ENCODE measurements at places on chromosomes 6 and 20. TPM values are rescaled to one million over a fixed set of nuclear protein-coding genes. Genes with fewer than 3 reads are reported as not detected.

- no peak for DNase-seq
Measured at GRCh38 chr6:48641544-48641943, 530.5 kb upstream of the PTCHD4 start.

GRCh38 chr6:68727699-68728098, 92.6 kb downstream of the ADGRB3 start:
- no peak for DNase-seq

DNA sequence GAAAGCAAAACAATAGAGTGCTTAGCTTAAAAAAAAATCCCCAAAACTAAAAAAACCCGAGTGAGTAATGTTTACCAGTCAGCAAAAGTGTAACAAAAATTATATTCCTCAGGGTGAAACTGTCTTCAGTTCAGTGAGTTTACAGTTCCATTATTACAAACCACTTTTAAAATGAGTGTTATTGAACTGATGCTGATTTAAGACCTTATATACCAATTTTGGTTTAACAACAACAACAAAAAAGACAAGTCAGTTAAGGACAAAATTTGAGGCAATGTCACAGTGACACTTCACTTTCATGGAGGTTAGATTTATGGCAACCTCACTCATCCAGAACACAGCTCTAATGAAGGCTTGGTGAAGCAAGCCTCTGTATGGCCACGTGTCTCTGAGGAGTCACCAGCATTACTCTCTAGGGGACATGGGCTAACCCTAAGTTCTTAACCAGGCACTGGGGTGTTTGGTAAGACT, 630.8 kb downstream of the PHF3 start:
- no peak for DNase-seq

- no peak for DNase-seq
Measured at GRCh38 chr6:47788498-47788884, 6.7 kb downstream of the OPN5 start.

DNA sequence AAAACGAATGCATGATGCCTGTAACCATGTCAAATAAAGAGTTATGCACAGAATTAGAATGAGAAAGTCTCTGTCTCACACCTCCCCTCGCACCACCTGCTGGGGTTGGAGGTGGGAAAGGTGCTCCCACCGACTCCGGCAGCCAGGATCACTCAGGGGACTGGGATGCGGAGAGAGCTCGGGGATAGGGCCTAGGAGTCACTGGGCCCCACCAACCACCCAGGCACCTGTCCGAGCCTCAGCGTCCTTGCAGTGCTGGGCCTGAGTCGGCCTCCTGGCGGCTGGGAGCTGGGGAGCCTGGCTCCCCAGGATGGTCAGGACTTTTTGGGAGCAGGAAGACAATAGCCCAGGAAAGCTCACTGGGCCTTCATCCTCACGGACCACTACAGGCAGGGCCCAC, 22.4 kb upstream of the CHRNA4 start:
- DNase-seq: no peak

- DNase-seq: no peak
Measured at GRCh38 chr6:158043008-158043407, 61.3 kb downstream of the SYNJ2 start.

GRCh38 chr6:149867876-149868640, 3.9 kb upstream of the LRP11 start:
- no peak for DNase-seq

GRCh38 chr20:22814471-22815205, 220.5 kb upstream of the SSTR4 start:
- no peak for DNase-seq

- no peak for DNase-seq
Measured at GRCh38 chr6:64896939-64897338, 810.1 kb downstream of the EYS start.

DNA sequence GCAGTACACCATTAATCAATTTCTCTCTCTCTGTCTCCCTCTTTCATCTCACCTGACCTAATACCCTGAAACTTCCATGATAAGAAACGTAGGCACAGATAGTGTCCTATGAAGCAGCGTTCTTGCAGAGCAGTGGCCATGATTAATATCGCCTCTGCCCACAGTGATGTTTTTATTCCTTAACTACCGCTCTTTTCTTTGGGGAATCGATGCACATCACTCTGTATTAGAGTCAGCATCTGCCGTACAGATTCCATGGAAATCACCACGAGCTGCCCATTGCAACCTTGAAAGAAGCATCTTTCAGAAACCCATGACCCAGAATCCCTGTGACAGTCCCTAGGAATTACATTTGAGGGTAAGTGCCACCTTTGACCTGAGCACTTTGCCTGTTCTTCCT, 152.0 kb upstream of the ECI2 start:
- no peak for DNase-seq

GRCh38 chr20:58646257-58646656, 4.8 kb upstream of the STX16 start:
- DNase-seq: no peak

GRCh38 chr6:43769526-43770371, at the start of gene VEGFA:
Gene VEGFA, plus strand, starts transcription at chr6:43770211.
- peak; percentile 92 for DNase-seq

- DNase-seq: no peak
Measured at GRCh38 chr6:42440778-42441696, 10.7 kb downstream of the TRERF1 start.

GRCh38 chr6:133512410-133513016, 271.4 kb downstream of the EYA4 start:
- DNase-seq: no peak

- DNase-seq: no peak
Measured at GRCh38 chr20:38173237-38174156, 8.4 kb upstream of the TGM2 start.

DNA sequence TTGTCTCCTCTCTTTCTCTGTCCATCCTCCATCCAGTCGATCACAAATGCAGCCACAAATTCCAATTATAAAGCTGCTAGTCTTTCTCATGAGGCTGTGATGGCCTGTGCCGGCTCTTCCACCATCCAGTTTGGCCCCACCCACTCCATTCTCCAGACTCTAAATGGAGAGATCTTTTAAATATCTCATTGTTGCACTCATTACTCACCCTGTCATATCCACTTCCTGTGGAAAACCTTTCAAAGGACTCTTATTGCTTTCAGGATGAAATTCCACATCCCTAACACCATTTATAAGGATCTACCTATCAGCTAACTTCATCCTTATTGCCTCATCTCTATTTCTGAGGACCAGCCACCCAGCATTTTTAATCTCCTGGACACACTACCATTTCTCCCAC, 70.6 kb downstream of the NRN1 start:
- DNase-seq: no peak

DNA sequence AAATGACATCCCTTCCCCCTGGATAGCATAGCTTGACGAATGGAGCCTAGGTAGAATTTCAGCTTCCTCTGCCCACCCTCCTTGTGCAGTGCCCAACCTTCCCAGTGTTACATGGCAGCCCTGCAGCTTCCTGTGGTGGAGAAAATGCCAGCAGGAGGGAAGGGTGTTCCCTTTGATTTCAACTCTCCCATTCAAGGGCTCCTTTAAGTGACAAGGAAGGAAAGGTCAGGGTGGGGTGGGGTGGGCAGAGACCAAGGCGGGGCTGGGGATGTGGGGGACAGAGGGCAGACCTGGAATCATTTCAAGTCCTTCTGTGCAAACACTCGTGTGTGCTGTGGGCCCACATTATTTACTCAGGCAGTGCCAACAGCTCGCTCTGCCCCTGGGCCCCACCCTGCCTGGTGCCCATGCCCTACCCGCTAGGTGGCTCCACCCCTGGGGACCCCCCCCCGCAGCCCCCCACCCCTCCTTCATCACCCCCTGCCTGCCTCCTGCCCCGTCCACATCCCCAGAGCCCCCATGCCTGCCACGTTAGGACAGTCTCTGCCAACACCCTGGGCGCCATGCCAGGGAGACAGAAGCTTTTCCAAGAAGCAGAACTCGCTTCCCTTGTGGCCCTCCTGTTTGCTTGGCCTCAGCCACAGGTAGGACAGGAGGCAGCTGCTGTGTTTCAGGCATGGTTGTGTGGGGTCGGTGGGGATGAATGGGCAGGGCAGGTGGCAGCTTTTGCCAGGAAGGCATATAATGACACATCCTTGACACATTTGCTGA, 9.4 kb downstream of the SPDEF start:
- DNase-seq: no peak

DNA sequence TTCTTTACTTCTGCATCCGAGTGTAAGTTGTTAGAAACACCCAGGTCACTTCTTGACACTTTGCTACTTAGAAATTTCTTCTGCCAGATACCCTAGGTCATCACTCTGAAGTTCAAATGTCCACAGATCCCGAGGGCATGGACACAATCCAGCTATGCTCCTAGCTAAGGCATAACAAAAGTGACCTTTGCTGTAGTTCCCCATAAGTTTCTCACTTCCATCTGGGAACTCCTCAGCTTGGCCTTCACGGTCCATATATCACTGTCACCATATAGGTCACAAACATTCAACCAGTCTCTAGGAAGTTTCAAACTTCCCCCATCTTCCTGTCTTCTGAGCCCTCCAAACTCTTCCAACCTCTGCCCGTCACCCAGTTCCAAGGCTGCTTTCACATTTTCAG, 65.3 kb downstream of the IRF4 start:
- DNase-seq: no peak

GRCh38 chr6:53547166-53547810, 2.4 kb upstream of the GCLC start:
- DNase-seq: no peak

DNA sequence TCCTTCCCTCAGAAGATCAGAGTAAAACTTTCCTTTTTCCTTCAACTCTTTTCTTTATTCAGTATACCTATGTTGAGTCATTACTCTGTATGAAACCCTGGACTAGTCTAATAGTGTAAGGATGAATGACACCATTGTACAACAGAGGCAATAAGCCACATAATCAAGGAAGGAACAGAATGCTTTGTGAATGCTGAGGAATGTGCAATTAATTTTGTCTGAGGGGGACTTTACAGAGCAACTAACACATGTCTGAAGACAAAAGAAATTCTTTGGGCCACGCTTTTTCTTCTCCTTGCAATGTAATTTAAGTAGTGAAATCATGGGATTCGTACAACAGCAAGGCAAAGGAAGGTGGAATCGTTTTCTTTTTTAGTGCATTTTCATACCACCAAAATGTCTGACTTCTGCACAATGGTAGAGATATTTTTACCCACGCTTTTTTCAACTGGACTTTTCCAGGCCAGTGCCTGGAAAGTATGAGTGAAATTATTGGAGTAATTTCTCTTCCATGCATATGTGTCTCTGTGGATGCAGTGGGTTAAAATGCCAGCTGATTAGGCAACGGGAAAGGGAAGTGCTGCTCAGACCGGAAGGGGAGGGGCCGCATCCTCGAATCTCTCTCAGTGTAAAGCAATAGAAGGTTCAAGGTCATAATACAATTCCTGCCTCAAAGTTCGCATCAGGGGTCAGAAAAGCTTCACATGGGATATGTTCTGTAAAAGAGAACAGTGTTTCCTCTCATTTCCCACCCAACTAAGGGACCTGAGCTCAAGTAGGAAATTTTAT, 89.9 kb upstream of the MTHFD1L start:
- DNase-seq: no peak

GRCh38 chr20:50041246-50041873, 58.6 kb downstream of the SNAI1 start:
- DNase-seq: no peak

DNA sequence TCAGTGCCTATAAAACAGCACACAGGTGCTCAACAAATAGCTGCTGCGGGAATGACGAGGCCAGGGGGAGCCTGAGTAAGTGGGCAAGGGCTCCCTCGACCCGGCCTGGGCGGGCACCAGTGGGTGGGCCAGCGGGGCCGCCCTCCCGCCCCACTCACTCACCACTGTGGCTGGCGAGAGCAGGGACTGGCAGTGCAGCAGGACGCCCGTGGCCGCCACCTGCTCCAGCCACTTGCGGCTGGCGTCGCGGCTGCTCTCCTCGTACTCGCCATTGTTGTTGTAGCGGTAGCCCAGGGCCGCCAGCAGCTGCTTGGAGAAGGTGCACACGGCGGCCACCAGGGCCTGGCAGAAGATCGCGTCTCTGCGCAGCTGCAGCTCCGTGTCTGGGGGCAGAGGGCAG, 191.5 kb downstream of the PREX1 start:
- no peak for DNase-seq

GRCh38 chr20:48329676-48330664, 497.8 kb downstream of the PREX1 start:
- DNase-seq: no peak

GRCh38 chr6:41359617-41360313, 24.4 kb downstream of the NCR2 start:
- DNase-seq: no peak

- no peak for DNase-seq
Measured at GRCh38 chr20:36893801-36894200, 17.9 kb downstream of the TLDC2 start.

DNA sequence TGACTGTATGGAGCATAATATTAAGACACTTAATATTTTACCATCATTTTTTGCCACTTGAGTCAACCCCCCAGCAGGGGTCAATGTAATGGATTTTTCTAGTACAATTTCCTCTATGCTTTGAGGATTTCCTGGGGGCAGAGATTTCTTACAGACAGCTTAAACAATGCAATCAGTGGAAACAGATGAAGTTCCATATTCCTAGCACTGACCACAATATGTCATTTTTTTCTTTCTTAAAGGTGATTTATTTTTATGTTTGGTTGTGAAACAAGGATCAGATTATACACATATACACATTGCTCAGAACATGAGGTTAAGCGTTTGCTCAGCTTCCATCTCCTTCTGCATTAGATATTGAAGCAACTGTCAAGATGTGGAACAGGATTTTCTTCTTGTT, 82.0 kb upstream of the ID4 start:
- DNase-seq: no peak

DNA sequence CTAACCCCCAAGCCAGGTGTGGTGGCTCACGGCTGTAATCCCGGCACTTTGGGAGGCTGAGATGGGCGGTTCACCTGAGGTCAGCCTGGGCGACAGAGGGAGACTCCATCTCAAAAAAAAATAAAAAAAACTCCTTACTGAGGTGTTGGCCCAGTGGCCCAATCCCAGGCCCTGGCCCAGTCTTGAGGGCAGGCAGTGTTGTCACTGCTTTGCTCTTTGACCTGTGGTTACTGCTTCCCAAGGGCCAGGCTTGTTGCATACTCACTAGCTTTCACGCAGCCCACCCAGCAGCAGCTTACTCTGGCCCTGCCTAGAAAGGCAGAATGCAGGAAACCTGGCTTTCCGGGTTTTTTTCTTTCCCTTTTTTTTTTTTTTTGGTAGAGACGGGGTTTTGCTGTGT, 13.2 kb downstream of the CNPY3 start:
- no peak for DNase-seq

RIMS1 gene
- not detected for total RNA-seq

NKX2-4 gene
- total RNA-seq: not detected

LST1 gene
- 19.1 TPM for total RNA-seq

POU5F1 gene
- 0.85 TPM for total RNA-seq

CST2 gene
- not detected for total RNA-seq

RALGAPA2 gene
- total RNA-seq: 28.2 TPM

OR2B6 gene
- total RNA-seq: not detected

SH3BGRL2 gene
- 23.4 TPM for total RNA-seq

NOP56 gene
- 271 TPM for total RNA-seq

PFDN4 gene
- 23.8 TPM for total RNA-seq

RARS2 gene
- 40.6 TPM for total RNA-seq

BHLHE23 gene
- not detected for total RNA-seq

HACE1 gene
- 11.6 TPM for total RNA-seq

CGA gene
- total RNA-seq: not detected

PTPRA gene
- total RNA-seq: 90.1 TPM

IL17F gene
- not detected for total RNA-seq

UST gene
- 0.47 TPM for total RNA-seq
